Stimulated activated CD8-positive, alpha-beta memory T cell treated with anti-CD3 and anti-CD28 coated beads, Interleukin-12 subunit alpha, Interleukin-12 subunit beta, amount 100 ng/mL, for 1 hour (primary cell): ENCODE measurements at places on chromosomes 2 and 18.

DNA sequence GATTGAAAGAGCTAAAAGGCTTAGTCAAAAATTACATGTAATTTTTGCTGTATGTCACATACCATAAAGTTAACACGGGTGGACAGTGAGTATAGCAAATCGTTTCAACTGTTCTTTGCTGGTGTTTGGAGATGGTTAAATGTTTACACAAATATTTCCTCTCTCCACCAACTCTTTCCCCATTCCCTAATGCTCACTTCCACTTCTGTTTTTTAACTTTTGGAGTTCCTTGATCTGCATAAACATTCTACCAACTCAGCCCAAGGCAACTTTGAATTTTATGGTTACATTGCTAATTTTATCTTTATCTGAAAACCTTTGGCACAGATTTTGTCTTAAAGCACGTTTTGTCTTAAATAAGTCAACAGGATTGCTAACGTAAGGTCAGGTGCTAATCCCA is 1.9 kb upstream of the SPOPL start:
- DNase-seq: no peak

DNA sequence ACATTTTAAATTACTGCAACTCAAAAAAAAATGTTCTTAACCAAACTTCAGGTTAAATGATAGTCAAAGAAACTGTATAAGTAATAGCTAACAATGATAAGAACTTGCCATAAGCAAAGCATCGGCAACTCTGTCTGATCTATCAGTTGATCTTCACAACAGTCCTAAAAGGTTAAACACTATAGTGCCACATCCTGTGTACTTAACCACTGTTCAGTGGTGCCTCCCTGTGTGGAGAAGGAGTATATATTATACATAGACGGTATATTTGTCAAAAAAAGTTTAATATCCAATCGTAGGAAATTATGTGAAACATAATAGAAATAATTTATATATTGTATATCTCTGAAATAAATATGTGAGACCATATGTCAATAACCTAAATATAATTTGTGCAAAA is 13.0 kb downstream of the DTNA start:
- DNase-seq: no peak

DNA sequence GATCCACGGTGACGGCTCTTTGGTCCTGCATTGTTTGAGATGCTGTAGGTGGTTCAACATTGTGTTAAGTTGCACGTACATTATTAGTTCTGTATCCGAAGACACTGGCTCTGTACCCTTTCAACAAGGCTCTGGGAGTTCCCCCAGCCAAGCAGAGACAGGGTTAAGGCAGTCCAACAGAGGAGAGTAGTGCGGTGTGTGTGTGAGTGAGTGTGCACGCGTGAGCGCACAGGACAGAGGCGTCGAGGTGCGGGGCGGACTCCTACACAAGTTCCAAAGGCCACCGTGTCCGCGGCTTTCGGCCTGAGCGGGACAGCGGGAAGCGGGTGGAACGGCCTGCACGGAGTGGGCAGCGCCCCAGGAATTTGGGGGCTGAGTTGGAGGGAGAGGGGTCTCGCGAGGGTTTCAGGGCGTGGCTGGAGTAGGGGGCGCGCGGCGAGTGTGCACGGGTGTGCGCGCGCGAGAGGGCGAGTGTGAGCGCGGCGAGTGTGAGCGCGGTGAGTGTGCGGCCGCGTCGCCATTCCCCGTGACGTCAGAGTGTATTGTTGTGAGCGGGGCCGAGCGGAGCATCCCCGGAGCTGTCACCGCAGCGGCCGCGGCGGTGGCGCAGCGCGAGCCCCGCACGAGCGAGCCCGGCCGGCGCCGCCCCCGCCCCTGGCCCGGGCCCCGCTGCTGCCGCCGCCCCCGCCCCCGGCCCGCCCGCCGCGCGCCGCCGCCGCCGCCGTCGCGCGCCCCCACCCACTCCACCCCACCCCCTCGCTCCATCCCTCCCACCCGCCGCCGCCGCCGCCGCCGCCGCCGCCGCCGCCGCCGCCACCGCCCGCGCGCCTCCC is at the start of gene ASXL3:
TSS of gene ASXL3 (plus strand) at position 535 of the 833 bp plus-strand sequence. CDS start 413 bp downstream, outside the sequence.
- DNase-seq: no peak

- DNase-seq: no peak
Measured at GRCh38 chr2:11281186-11281585, 63.2 kb downstream of the ROCK2 start.

GRCh38 chr2:46655551-46656436 is 176.4 kb downstream of the TMEM247 start:
- DNase-seq: no peak

DNA sequence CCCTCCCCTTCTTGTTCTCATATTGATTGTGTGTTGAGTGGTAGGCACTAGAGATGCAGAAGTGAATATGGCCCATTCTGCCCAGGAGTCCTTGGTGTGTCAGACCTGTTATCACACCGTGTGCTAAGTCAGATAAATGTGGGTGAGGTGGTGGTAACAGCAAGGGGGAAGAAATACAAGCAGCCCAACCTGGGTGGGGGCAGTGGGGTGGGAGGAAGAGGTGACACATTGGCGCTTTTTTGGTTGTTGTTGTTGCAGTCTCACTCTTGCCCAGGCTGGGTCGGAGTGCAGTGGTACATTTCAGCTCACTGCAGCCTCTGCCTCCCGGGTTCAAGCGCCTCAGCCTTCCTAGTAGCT is 12.8 kb downstream of the B3GNT2 start:
- no peak for DNase-seq

DNA sequence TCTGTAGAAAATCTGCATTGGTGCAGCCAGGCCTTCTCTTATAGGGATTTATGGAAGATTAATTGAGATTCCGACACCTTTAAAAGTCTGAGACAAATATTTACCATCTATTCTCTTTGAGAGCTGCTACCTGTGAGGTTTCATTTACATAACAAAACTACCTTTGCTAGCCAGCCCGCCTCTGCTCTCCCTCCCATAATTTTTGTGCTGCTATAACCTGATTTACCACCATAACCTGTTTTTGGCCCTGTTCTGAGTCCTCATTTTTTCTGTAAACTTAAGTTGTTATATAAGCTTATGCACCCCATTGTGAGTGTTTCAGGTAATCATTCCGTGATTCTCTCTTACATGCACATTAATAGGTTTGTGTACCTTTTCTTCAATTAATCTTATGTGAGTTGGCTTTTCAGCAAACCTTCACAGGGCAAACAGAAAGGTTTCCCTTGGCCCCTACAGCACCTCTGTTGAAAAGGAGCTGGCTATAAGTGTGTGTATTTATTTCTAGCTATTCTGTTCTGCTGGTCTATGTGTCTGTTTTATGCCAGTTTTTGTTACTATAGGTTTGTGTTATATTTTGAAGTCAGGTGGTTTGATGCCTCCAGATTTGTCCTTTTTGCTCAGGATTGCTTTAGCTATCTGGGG is 114.9 kb upstream of the XIRP2 start:
- no peak for DNase-seq

DNA sequence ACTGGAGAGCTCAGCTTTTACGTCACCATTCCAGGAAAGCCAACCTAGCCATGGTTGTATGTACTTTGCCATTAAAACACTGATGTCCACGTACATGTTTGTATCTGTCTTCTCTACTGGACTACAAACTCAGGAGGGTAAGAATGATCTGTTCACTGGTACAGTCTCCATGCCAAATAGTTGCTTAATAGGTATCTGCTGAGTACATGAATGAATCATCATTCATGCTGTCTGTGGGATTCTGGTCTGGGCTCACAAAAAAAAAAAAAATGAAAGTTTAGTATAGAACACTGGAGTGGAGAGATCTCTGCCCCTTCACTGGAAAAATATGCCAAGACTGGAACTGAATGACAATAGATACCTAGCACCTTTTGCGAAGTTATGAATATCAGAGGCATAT is 102.6 kb upstream of the ITGA4 start:
- DNase-seq: no peak

GRCh38 chr2:127713562-127713961 is 12.3 kb downstream of the SFT2D3 start:
- DNase-seq: no peak

GRCh38 chr2:3267869-3268704 is 109.5 kb downstream of the EIPR1 start:
- no peak for DNase-seq

GRCh38 chr18:2918761-2919550 is 72.2 kb downstream of the EMILIN2 start:
- no peak for DNase-seq

GRCh38 chr2:12928775-12929401 is 212.2 kb downstream of the TRIB2 start:
- DNase-seq: no peak

GRCh38 chr2:23445450-23445868 is 60.5 kb downstream of the KLHL29 start:
- no peak for DNase-seq

DNA sequence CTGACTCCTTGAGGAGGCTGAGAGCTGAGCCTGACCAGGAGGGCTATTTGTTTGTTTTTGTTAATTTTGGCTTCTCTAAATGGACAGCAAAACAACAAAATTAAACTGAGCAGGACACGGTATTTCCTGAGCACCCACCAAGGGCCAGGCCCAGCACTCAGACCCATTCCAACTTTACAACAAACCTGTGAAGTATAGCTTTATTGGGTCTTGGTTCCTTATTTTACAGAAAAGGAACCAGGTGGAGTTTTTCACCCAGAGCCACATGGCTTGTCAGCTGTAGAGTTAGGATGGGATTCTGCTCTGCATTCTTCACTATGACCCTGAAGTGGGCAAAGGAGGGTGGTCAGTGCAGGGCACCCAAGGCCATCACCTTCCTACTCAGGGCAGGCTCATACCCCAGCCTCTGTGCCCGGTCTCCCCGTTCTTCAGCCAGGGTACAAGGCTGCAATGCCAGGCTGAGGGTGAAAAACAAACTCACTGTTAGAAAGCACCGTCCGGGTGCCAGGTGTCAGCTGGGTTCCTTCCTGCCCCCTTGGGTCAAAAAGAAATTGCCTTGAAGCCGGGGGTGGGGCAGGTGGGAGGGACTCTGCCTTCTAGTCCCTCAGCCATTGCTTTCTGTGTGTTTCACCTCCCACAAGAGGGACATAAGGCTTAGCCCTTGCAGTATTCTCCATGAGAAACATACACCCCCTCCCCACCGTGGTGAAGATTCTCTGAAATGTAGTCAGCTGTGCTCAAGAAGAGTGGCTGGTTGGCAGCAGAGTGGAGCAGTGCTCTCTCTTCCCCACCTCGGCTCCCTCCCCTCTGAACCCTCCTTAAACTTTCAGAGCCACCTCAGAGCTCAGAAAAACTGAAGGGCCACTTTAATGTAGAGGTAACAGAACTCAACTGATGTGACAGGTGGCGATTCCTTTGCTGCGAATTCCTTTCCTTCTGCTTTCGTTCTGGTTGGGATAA is 2.2 kb downstream of the PSD4 start:
- no peak for DNase-seq

GRCh38 chr2:202327858-202328257 is 48.3 kb upstream of the BMPR2 start:
- no peak for DNase-seq

- DNase-seq: no peak
Measured at GRCh38 chr2:109549016-109549590, 64.7 kb downstream of the SEPTIN10 start.

DNA sequence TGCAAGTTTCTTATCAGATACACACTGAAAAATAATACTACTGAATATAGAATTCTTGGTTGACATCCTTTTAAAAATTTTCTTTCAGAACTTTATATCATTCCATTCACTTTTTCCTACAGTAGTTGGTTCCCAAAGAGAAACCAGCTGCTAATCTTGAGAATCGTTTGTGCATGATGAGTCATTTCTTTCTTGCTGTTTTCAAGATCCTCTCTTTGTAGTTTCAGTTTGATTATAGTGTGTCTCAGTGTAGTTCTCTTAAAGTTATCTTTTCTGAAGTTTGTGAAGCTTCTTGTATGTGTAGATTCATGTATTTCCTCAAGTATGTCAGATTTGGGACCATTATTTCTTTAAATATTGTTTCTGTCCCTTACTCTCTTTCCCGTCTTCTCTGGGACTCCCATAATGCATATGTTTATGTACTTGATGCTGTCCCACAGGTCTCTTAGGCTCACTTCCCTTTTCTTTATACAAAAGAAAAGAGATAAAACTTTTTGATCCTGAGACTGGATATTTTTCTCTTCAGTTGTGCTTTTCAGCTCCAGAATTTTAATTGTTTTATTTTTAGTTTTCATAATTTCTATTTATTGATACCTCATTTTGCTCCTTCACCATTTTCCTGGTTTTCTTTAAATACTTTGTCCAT is 801.0 kb downstream of the TDRD15 start:
- no peak for DNase-seq

DNA sequence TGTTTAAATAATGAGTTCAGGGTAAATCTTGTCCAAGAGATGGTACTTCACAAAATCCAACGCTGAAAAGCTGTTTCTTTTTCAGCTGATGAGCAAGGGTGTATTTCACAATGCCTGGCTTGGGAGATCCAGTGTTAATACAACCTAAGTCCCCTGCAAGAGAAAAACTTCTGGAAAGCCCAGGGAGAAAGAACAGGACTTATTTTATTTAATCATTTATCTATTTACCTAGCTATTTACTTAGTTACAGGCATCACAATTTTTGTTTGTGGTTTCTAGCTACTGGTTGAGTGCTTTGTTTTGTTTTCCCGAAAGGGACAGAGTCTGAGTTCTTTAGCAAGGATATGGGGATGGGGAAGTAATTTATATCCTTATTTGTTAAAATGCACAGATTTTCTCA is 598.2 kb upstream of the SYT4 start:
- DNase-seq: no peak

DNA sequence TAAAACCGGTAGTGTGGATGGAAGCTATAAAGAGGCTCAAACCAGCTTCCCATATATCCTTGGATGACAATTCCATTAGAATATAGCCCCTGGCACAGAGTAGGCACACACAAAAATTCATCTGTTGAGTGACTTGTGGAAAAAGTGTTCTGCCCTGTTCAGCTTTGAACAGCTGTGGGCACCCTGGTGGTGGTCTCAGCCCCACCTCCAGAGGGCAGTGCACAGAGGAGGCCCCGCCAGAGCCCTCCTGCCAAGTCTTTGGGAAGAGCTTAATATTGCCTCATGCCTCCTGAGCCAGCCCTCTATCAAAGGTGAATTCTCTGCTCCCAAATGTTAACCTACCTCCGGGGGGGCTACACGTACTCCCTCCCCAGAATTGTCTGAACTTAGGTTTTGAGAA is 30.4 kb downstream of the EPAS1 start:
- no peak for DNase-seq

GRCh38 chr2:186995092-186995491 is 146.1 kb upstream of the ZSWIM2 start:
- no peak for DNase-seq

GRCh38 chr2:215811409-215812345 is 201.7 kb downstream of the MREG start:
- DNase-seq: no peak
